ENCODE measurements at places on chromosomes 1 and 21. TPM values are rescaled to one million over a fixed set of nuclear protein-coding genes. Genes with fewer than 3 reads are reported as not detected.

F13B gene
- total RNA-seq, result not detected

DNA sequence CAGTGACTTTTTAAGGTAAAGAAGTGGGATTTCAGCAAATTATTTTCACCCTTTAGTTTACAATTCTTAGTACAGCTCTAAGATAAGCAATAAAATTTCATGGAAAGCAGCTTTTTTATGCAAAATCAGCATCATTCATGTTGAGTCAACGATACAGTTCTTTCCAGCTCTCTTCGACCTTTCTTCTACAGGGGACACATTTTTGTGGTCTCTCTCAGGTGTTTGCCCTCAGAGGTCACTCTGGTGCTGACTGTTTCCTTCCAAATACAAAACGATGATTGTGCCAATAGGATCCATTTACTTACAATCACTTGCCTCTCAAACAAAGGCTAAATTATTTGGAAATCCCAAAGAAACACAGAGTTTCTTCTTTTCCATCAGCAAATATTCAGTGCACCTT lies 51.0 kb downstream of the PSMG1 start:
- DNase-seq, result no peak

FCMR gene
- 1.7 TPM for total RNA-seq

MRAP gene
- not detected for total RNA-seq

SIK1 gene
- 1.7 TPM for total RNA-seq

SMIM1 gene
- total RNA-seq, result not detected

DNA sequence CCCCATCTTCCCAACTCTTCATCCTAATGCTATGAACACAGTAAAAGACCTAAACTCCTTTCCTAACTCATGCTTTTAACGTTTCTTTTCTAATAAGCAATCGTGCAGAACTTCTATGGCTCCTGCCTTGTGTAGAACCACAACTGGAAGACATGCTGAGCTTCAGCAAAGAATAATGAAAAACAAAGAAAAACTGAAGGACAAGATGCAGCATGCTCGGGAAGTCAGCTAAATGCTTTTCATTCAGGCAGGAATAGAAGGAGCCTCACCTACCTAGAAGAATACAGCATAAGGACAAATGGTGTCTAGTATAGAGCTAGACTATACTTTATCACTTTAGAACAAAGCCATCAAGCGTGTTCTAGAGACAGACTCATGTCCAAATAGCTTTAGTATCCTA lies 45.9 kb downstream of the LUZP1 start:
- no peak for DNase-seq

DNA sequence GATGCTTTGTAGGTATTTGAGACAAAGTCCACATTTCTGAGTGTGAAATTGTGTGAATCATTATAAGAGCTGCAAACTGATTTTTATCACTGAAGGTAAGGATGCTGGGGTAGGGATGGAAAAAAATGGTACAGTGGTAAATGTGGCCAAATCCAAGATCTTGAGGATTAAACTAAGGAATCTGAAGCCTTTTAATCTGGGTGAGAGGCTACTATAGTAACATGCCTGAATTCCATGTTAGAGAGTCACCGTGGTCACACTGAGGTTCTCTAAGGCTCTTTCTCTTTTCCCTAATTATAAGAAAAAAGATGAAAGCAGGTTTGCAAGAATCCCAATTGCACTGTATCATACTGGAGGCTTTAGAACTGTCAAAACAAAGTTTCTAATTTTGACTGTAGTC lies 17.6 kb downstream of the PTGER3 start:
- no peak for DNase-seq

DNA sequence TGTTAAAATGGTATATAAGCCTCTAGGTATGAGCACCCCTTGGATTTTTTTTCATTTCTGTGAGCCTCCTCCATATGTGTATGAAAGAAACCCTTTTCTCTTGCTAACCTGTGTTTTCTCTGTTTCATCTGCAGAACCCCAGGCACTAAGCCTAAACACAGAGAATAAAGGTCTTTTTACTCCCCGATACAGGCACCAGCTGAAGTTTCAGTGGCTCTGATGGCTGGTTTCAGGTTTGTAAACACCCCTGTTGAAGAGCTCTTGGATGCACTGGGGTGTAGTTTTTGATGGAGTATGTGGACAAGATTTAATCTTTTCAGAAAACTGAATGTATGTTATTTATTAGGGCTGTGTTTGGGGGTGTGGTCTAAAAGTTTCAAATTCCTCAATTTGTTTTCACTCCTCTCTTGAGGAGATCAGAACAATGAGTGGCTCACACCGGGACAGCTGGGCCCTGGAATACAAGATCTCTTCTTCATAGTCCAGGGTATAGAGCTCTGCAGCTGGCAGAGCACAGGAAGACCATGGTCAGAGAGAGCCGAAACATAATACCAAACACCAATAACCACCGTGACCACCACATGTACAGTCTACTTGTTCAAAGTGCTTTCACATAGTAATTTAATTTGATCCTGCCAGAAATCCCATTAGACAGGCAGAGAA lies 50.2 kb upstream of the VTCN1 start:
- no peak for DNase-seq
